ENCODE measurements at places on chromosomes 7 and 10. TPM values are rescaled to one million over a fixed set of nuclear protein-coding genes. Genes with fewer than 3 reads are reported as not detected.
A peak's percentile ranks its signal among the peaks of the same experiment; 100 is the strongest.

- no peak for DNase-seq
Measured at GRCh38 chr7:100488333-100489095, 4.8 kb downstream of the NYAP1 start.

GRCh38 chr10:29102233-29102632, 186.6 kb upstream of the LYZL1 start:
- DNase-seq = no peak

DNA sequence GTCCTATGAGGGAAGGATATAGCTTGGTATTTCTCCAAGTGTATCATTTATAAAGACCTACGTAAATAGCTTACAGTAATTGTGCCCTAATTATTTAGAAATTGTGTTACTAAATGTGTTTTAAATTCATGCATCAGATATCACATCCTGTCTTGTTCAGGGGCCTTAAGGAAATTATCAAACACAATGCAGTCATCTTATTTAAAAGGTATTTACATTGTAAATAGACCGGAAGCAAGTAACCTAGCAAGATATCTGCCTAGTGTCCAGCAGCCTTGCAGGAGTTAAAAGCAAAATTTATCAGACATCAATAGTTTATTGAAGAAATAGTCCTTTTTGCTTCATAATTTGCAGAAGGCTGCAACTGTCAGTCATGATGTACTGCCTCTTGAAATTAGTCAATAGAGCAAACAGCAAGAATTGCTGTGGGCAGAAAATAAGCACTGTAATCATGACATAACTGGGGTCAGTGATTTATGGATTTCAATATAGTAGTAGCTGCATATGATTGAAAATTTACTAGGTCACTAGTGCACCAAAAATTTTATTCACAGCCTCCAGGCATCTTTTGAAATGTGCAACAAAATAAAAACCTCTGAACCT, 23.1 kb downstream of the GLRX3 start:
- no peak for DNase-seq

GRCh38 chr10:24416248-24416647, 207.3 kb downstream of the KIAA1217 start:
- DNase-seq = peak; percentile 58

DNA sequence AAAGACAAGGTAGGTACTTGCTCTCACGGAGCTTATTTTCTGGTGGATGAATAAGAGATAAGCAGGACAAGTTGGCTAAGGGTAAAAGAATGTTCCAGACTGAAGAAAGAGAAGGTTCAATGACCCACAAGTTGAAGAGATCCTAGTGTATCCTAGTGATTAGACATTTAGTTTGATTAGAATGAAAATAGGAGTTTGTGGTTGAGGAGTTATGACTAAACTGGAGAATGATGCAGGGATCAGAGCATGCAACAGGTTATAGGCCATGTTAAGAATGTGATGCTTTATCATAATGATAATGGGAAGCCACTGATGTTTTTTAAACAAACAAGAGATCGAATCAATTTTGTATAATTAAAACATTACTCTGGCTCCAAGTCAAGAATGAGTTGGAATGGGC, 357.2 kb downstream of the HPSE2 start:
- no peak for DNase-seq

GRCh38 chr10:104281694-104282093, 12.7 kb downstream of the GSTO2 start:
- no peak for DNase-seq

The RBP3 gene
- total RNA-seq = not detected

All from tibial nerve (tissue), 4 donors.